Fibroblast of skin of left quadriceps (primary cell): ENCODE measurements at places on chromosomes 2 and 18.
A peak's percentile ranks its signal among the peaks of the same experiment; 100 is the strongest.

- DNase-seq, result no peak
These were observed 81.0 kb downstream of the EPC2 start for GRCh38 chr2:148725564-148725963.

- no peak for DNase-seq
These were observed 1337.0 kb upstream of the FAM98A start for GRCh38 chr2:34936089-34936488.

- peak; percentile 35 for DNase-seq
These were observed 41.2 kb upstream of the DAPL1 start for GRCh38 chr2:158753641-158754611.

GRCh38 chr2:10064932-10065772 is 15.1 kb downstream of the CYS1 start:
- no peak for DNase-seq

GRCh38 chr2:230411570-230412370 is 4.2 kb upstream of the SP100 start:
- peak; percentile 26 for DNase-seq

GRCh38 chr2:121583555-121583954 is 52.9 kb downstream of the RNU4ATAC start:
- no peak for DNase-seq

DNA sequence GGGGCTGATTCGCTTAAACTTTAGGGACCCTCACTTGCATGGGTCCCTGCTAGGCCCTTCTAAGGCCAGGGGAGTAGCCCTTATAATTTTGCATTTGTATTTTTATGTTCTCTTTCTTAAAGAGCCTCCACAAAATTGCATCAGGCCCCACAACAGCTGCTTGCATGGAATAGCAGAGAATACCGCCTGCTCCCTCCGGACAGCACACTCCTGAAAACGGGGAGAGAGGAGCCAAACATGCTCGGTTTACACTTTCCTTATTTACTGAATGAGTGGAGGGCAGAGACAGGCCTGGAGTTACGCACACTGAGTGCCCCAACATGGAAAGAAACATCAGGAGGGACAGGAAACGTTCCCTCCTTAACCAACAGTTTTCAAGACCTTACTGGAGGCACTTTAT is 132.2 kb downstream of the ANTXR1 start:
- no peak for DNase-seq

- peak; percentile 21 for DNase-seq
These were observed 525.6 kb downstream of the MBD2 start for GRCh38 chr18:53698907-53699306.

DNA sequence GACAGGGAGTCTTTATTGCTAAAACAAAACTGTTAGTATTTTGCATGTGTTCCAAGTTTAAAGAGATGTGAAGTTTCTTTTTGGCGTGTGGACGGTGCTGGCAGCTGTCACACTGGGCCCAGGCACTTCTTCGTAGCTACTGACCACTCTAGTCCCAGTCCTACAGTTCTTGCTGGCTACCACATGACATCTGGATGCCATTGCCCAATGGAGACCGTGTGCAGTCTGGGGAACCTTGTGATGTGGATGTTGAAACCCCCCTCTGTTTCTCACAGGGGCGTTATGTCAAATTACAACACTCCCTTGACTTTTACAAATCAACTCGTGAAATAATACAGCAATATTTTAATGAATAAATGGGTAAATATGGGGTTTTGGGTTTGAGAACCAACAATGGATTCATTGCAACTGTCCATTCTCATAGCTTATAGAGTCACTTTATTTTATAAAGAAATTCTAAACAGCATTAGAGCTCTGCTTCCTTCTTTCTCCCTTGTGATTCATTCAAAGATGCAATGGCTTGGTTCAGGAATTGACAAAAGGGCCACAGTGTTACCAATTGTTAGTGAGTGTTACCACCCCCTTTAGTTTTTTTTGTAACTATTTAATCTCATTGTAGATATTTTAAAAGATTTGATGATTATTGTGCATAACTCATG is 1.2 kb downstream of the GPD2 start:
- DNase-seq, result no peak
